EL (cell line): ENCODE measurements at places on chromosomes 5 and 9.

DNA sequence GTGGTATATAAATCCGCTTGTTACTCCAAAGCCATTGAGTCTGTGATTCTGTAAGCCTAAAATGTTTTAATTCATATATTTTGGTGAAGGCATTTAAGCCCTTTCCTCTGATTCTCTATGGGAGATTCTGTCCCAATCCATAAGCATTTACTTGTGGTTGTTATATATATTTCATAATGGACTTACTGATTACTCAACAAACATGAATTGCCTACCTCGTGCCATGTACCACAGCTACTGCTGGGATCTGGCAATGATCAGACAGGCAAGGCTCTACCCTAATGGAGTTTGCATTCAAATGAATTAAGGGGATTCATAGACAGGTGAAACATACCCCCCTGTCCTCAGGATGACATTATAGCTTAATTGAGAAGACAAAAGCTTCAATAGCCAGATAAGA lies 54.5 kb downstream of the C9orf152 start:
- DNase-seq = no peak

DNA sequence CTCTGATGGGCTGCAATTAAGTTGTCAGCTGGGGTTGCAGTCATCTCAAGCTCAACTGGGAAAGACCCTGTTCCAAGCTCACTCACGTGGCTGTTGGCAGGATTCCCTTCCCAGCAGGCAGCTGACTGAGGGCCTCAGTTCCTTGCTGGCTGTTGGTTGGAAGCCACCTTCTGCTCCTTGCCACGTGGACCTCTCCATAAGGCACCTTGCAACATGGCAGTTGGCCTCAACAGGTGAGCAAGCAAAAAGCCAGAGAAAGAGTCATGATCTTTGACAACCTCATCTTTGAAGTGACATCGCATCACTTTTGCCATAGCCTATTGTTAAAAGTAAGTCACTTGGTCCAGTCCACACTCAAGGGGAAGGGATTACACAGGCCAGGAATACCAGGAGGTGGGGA lies 17.8 kb upstream of the PRELID2 start:
- DNase-seq = no peak

- peak; percentile 38 for DNase-seq
These were observed 4.4 kb upstream of the FOXE1 start for GRCh38 chr9:97848480-97849237.

DNA sequence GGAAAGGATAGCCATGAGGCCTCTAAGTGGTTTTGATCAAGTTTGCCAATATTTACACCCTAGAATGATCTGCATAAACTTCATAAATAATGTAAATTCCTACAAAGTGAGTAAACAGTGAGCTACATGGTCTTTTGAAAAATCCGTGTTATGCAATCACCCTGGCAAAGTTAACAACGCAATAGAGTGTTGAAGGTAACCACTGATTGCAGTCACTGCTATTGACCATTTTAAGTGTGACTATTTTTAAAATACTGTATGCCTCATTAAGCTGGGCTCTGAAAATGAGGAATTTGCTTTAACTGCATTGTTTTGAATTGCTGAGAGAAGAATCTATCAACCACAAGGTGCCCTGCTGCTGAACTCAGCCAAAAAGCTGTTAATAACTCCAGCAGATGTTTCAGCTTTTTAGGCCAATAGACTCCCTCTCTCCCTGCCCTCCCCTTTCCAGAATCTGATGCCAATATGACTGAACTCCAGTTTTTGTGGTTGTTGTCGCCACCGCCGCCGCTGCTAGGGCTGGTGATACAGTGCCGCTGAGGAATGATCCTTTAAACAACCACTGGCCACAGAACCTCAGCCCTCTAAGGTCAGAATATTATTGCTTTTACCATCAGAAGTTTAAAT lies 35.3 kb upstream of the SMARCA2 start:
- DNase-seq = peak; percentile 72

DNA sequence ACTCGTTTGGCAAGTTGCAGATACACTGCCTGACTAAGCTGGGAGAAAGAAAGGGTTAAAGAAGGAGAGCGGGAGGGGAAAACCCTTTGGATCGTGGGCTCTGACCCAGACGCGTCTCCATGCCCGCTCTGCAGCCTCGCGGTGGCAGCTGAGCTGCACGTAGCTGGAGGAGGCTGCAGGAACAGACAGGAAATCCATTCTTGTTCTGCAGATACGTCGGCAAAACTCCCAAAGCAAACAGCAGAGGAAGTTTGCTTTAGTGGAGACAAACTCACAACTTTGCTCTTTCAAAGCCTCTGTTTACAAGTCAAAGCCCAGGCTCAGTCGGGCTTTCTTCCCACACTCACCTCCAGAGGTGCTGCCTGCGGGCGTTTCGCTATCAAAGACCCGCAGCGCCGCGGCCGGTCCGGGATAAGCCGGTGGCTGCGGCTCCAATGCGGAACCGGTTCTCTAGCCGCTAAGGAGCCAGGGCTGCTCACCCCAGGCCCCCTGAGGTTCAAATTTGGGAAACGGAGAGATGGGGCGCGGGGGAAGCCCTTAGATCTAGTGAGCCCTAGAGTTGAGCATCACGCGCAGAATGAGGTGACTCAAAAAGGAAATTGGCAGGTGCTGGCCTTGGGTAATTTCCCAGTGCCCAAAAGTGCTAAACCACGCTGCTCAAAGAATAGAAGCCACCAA lies 60.7 kb downstream of the MAT2B start:
- DNase-seq = peak; percentile 34

- DNase-seq = no peak
These were observed 1532.8 kb upstream of the ACO1 start for GRCh38 chr9:30851600-30851999.
